ENCODE measurements at places on chromosomes 2 and 18.

DNA sequence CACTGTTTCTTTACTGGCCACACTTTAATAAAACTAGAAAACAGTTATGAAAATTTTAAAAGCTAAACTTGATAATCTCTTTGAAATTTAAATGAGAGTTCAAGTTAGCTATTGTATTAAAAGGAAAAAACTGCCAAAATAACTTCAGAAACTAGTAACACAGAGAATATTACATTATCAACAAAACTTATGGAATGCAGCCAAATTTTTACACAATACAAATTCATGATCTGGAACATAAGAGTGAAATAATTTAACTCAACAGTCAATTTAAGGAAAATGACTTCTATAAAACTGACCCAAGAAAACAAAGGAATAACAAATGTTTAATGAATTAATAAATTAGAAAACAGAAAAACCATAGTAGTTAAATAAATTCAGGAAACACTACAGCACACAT lies 65.0 kb downstream of the TCF4 start:
- DNase-seq = peak; percentile 34

GRCh38 chr2:226198956-226199355 lies 600.7 kb downstream of the IRS1 start:
- no peak for DNase-seq

DNA sequence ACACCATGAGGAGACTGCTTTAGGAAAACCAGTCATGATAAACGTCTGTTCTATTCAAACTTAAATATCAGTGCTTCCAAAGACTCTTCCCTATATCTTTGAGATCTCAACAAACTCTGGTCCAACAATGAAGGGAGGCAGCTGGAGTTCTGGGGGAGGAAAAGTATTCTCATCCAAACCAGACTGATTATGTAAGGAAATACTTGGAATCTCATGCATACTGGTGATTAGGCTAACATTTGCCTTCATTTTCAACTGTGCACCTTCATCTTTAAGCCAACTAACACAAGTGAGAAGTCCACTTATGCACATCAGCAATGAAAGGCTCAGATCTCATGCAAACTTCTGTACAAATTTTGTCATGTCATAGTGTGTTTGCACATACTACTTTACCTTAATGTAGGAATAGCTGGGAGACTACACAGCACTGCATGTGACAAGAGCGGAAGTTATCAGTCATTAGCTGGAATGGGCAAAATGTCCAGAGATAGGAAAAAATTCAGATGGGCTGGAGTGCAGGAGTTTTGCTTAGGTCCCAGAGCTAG lies 67.5 kb upstream of the STK17B start:
- DNase-seq = no peak

- DNase-seq = no peak
Observed at GRCh38 chr18:48802543-48803290, 148.0 kb downstream of the SMAD7 start.

- no peak for DNase-seq
Observed at GRCh38 chr2:19916385-19916950, 14.7 kb upstream of the TTC32 start.

DNA sequence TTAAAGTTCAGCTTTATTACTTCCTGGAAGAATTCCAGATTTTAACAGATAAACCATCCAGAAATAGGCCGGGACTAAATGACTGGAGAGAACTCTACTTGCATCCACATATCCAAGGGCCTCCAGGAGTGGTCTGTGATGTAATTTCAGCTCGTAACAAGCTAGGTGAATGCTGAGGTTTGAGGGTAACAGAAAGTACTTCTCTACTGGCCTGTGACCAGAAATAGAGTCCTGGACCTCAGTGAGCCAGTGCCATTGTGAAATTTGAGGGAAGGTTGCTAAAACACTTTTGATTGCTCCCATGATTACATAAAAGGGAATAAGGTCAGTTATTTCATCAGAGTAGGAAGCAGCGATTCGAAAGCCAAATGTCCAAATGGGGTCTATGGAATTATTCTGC lies 158.1 kb downstream of the DOCK10 start:
- DNase-seq = no peak

- DNase-seq = no peak
Observed at GRCh38 chr18:56789889-56790180, 138.7 kb downstream of the WDR7 start.

GRCh38 chr2:217114117-217114516 lies 254.3 kb upstream of the TNP1 start:
- DNase-seq = no peak

- DNase-seq = peak; percentile 9
Observed at GRCh38 chr2:217162533-217162932, 302.7 kb upstream of the TNP1 start.

- no peak for DNase-seq
Observed at GRCh38 chr18:56647951-56648893, 2.9 kb upstream of the WDR7 start.

DNA sequence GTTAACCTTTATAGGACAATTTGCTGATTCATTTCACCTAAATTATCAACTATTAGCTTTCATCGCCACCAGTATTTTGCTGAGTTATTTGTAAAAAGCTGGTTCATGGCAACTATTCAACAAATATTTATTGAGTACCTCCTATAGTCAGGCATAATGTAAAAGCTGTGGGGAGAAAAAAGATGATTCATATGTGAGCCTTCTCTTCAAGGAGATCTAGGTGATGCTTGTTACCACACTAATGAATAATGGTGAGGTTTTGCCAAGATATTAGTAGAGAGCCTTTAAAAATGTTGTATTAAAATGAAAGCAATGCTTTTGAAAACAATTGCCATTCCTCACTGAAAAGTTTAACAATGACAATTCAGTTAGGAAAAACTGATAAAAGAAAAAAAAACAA lies 187.8 kb downstream of the ANKRD44 start:
- DNase-seq = no peak

GRCh38 chr18:63591725-63592124 lies 4.6 kb downstream of the SERPINB13 start:
- no peak for DNase-seq

- DNase-seq = peak; percentile 83
Observed at GRCh38 chr2:181953881-181954537, 31.6 kb upstream of the PPP1R1C start.

GRCh38 chr2:197975931-197976519 lies 171.6 kb downstream of the PLCL1 start:
- no peak for DNase-seq

All from erythroblast (primary cell).